CD4-positive, alpha-beta T cell treated with Interleukin-6 at 100 ng/mL for 8 hours (primary cell): ENCODE measurements at places on chromosomes 12 and 14.

GRCh38 chr12:62712681-62713573 lies 222.0 kb downstream of the PPM1H start:
- no peak for DNase-seq

DNA sequence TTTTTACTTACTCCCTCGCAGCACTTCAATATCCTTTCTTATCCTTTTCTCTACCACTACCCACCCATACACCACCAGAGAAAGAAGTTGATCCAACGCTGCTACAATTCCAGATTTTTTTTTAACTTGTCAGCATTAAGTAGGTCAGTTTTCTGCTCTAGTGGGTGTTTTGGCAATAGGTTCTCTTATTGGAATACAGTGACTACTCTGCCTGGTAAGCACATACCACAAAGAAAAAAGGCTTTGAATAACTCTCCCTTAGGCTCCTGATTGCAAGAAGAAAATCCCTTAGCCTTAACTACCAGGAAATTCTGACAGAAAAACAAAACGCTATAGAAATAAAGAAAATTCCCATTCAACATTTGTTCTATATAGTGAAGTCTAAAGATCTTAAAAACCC lies 72.0 kb downstream of the NUMB start:
- no peak for DNase-seq

- DNase-seq = no peak
Observed at GRCh38 chr12:104577581-104577981, 120.8 kb downstream of the CHST11 start.

- DNase-seq = no peak
Observed at GRCh38 chr14:92770484-92770883, 22.1 kb upstream of the LGMN start.

GRCh38 chr12:12986775-12987331 lies 13.2 kb downstream of the HEBP1 start:
- DNase-seq = no peak
